ENCODE measurements at places on chromosomes 6 and 20. TPM values are rescaled to one million over a fixed set of nuclear protein-coding genes. Genes with fewer than 3 reads are reported as not detected.

GRCh38 chr20:19840111-19840710 is 82.2 kb downstream of the RIN2 start:
- DNase-seq = no peak

DNA sequence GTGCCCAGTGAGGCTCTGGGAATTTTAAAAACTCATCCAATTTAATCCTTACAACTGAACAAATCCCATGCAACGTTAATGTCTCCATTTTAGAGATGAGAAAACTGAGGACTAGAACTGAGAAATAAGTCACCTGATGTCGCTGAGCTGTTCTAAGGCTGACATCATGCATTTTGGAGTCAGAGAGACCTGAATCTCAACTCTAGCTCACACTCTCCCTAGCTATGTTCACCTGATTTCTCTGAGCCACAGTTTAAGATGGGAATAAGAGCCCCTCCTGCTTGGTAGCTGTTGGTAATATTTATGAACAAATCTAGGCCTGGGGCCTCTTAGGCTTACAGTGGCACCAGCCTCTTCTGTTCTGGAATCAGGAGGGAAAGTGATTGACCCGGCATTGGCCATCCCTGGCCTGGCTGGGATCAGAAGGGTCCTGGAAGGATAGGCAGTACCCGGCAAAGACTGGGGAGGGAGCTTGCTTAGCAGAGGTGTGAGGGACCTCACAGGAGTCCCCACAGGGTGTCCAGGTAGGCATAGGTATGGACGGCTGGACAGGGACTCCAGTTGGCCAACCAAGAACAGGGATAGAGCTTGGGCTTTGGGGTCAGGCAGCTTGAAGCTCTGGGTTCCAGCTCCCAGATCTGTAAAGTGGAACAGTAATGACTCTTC is 18.8 kb upstream of the CSNK2A1 start:
- DNase-seq = no peak

CLPSL2 gene
- 1.3 TPM for total RNA-seq

LY6G6C gene
- total RNA-seq = not detected

THBS2 gene
- total RNA-seq = 0.10 TPM

- DNase-seq = no peak
These were observed 22.3 kb upstream of the TBC1D32 start for GRCh38 chr6:121356575-121356974.
